Activated CD4-positive, CD25-positive, alpha-beta regulatory T cell treated with anti-CD3 and anti-CD28 coated beads, Interleukin-2, amount 50 U/mL, for 24 hours (primary cell): ENCODE measurements at places on chromosomes 6 and 20.
A peak's percentile ranks its signal among the peaks of the same experiment; 100 is the strongest.

DNA sequence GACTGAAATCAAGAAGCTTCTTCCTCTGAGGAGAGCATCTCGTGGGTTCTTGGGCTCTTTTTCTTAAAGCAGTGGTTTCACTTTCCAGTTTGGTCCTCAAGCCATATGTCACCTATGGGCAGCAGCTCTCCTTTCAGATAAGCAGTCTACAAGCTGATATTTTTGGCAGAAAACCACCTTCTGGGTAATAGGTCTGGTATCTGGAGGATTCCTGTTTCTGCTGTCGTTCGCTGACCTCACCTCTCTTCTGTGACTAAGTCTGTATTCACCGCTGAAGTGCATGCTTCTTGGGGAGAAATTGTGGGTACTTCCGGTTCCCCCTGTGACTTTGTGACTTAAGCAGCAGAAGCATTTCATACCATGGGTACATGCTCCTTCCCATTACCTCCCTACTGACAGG, 193.6 kb downstream of the EDN1 start:
- ATAC-seq = peak; percentile 25

DNA sequence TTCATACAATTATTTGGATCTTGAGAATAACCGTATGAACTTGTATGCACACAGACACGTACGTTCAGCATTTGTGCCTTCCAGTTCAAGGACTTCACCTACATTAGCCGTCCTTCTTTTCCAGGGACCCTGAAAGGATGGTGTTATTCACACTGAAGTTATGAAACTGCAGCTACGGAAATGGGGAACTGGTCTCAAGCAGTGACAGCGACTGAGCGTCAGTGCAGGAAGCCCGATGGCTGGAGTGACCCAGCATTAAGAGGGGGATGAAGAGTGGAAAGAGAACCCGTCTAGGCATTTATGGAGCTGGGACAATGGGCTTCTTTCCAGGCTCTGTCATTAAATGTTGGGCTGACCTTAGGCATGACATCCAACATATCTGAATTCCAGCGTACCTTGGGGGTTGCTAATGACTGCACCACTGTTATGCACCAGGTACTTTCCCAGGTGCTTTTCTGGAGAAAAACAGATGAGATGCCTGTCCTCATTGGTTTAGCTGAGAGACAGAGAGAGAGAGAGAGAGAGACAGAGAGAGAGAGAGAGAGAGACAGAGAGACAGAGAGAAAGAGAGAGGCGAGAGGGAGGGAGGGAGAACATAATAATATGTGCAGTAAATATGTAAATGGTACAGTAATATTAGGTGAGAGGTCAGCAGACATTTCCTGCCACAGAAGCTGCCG, 204.7 kb upstream of the EXOC2 start:
- no peak for ATAC-seq

DNA sequence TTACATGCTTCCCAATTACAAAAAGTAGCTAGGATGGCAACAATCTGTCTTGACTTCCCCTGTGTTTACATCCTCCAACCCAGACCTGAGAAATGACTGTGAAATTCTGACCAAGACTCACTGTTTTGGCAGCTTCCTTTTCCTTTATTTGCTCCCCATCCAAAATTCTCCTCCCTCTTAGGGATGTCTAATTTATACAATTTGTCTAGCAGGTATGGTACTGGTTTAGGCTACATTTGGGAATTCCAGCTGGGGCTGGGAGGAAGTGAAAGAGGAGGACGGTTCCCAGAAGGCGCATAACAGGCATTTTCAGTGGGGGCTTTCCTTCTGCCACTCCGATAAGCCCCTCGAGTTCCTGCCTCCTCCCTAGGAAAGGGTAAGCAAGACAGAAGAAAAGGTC, 231.5 kb upstream of the BTBD3 start:
- ATAC-seq = no peak

GRCh38 chr6:14957355-14958059, 288.4 kb upstream of the JARID2 start:
- no peak for ATAC-seq

- no peak for ATAC-seq
Measured at GRCh38 chr20:52953020-52953419, 19.1 kb upstream of the TSHZ2 start.

DNA sequence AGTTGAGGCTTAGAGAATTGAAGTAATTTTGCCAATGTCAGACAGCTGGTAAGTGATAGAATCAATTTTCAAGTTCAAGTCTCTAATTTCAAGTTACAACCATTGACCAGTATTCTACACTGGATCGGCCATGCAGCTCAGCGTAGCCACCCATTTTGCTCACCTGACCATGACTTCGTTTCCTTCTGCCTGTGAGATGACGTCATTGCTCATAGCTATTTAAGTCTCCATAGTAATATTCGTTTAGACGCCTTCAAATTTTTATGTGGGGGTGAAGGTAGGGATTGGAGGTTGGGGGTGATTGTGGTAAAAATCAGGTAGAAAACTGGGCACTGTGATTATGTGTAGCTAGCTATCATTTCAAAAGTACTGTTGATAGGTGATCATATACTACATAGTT, 5.6 kb upstream of the HTR1B start:
- no peak for ATAC-seq

GRCh38 chr20:23228912-23229311, 121.7 kb upstream of the NXT1 start:
- no peak for ATAC-seq

- no peak for ATAC-seq
Measured at GRCh38 chr6:56032715-56033260, 157.4 kb upstream of the BMP5 start.

DNA sequence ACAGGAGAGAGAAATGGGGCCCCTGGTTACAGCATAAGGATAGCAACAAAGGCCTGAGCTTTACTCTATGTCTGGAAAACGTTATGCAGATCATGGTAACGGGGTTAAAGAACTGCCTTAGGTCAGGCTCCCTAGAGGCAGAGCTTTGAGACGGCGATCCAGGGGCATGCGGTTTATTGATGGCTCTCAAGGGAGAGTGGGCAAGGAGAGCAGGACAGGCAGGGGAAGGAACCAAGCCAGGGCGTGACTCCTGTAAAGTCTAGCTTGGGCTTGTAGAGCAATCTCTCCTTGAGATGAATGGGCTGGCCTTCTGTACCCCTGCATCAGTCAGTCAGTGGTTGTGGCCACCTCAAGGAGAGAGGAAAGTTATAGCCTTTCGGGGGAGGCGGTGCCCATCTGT, 12.5 kb upstream of the FERMT1 start:
- no peak for ATAC-seq
